ENCODE measurements at places on chromosomes 1 and 21.

DNA sequence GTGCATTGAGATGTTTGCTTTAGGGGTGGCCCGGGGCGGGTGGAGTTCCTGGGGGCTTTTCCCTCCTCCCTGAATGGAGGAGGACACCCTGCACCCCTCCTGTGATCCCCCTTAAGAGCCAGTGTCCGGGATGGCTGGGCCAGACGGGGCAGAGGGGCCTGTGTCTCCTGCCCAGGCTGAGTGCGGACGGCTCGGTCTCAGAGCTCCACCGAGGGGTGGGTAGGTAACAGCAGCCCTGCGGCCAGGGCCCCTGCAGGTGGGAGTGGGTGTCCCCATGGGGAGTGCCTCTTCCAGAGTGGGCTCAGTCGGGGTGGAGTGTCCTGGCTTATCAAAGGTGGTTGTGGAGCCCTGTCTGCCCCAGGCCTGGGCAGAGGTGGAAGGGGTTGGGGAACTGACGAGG lies 23.1 kb downstream of the TP73 start:
- no peak for DNase-seq

GRCh38 chr1:220700556-220701179 lies 10.5 kb downstream of the C1orf115 start:
- DNase-seq, result no peak

DNA sequence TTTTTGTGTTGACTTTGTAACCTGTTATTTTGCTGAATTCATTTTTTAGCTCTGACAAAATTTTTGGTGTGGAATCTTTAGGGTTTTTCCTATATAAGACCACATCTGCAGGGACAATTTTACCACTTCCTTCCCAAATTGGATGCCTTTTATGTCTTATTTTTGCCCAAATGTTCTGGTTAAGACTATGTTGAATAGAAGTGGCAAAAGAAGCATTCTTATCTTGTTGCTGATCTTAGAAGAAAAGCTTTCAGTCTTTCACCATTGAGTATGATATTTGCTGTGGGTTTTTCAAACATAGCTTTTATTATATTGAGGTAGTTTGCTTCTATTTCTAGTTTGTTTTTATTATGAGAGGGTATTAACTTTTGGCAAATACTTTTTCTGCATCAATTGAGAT lies 3.7 kb downstream of the CHIA start:
- no peak for DNase-seq

DNA sequence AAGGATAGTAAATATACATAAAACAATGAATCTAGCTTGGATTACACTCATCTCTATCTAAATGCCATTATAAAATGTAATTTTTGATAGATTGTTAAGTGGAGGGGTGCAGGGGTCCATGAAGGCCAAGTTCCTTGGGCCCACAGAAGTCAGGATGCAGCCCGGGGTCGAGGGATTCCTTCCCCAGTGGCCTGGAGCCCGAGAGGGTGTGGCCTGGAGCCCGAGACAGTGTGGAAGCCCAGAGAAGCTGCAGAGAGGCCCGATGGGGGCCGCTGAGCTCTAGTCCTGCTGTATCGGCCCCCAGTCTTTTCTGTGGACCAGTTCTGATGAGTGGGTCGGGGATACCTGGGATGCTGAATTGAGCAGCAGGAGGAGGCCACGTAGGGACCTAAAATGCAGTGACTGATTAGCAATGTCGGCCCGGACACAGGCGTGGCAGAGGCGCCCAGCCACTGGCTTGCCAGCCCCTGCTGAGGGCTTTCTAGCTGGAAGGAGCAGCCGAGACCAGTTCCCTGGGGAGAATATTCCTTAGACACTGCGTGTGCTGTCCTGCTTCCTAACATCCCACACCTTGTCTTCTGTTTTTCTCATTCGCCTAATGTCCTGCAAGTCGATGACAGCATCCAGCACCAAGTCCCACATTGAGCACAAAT lies 38.9 kb downstream of the UMODL1 start:
- no peak for DNase-seq

DNA sequence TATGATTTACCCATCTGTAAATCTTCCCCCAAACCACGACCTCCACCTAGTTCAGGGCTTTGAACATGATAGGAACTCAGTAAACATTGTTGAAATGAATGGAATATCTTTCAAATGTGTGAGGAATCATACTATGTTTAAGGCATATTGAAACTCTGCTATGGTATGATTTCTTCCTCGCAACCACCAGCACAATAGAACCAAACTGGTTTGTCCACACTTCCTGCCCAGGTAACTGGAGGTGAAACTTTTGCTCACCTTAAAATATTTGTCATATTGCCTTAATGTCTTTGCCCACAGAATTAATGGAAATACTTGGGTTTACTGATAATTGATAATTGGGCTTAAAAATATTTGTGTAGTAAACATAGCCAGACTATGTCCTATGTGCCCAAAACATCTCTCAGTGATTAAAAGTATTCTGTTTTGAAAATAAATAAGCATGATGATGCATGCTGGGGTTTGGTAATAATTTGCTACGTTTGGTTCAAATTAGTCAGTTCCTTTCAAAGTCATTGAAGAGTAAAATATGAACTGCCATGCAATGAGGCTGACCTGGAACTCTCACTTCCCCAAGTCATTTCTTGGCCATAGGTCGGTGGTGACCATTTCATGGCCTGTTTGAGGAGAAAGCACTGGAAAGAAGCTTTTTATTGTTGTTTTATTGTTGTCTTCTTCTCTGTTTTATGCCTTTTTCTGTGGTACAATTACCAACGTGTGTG lies 73.3 kb downstream of the TNFSF18 start:
- peak; percentile 60 for DNase-seq

GRCh38 chr1:167803358-167804207 lies 81.8 kb downstream of the MPZL1 start:
- DNase-seq, result peak; percentile 97

- peak; percentile 26 for DNase-seq
Measured at GRCh38 chr21:42850866-42851391, 28.4 kb downstream of the WDR4 start.

DNA sequence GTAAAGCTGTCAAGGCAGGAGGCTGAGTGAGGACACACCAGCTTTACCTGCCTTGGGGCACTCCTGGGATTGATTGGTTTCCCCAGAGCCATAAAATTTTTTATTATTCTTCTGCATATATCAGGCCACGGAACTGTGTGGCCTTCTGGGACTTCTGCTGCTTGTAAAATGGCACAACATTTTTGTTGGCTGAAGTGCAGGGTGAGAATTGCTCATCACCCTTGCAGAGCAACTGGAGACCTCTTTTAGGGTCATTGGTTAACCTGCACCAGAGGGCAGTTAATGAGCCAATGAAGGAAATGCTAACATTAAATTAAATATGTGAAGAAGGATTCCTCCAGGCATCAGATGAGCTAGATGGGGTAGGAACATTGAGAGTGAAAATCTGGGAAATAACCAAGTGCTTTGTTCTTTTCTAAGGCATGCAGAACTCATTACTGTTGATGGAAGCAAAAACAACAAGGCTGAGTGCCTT lies 87.7 kb downstream of the LTN1 start:
- DNase-seq, result peak; percentile 36
